ENCODE measurements at places on chromosomes 13 and 19.

- DNase-seq = no peak
Measured at GRCh38 chr19:7887408-7888144, 734 bp upstream of the LRRC8E start.

DNA sequence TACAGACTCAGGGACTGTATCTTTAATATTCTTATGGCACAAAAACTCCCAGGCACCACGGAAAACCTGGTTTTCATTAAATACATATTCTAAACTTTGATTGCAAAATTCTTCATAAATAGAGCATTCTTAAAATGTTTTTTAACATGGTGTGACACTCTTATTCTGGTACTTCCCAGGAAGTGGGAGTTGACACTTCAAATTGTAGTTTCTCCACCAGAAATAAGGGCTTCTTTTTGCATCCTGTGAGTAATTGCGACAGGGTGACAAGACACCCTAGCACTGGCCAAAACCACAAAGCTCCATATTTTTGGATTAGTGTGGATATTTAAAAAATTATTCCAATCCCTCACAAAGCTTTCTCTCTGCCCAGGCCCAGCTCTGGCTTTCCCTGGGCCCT lies 43.6 kb upstream of the MTIF3 start:
- peak; percentile 58 for DNase-seq

- DNase-seq = no peak
Measured at GRCh38 chr13:29577136-29578051, 18.1 kb downstream of the SLC7A1 start.

- DNase-seq = peak; percentile 10
Measured at GRCh38 chr19:17576758-17577456, 21.5 kb downstream of the COLGALT1 start.

GRCh38 chr19:33461256-33462111 lies 60.1 kb downstream of the PEPD start:
- DNase-seq = no peak
